ENCODE measurements at places on chromosomes 3 and 15.

- peaks cover 29% of the 10 kb centered on the region for H3K27me3 ChIP-seq
- H3K4me3 ChIP-seq, result no peak overlapping the region
- H3K36me3 ChIP-seq, result no peaks in the 10 kb centered on the region
- peaks cover 17% of the 10 kb centered on the region for H3K4me1 ChIP-seq
- H3K27ac ChIP-seq, result no peak overlapping the region
Observed at GRCh38 chr3:188899881-188900280, 271.9 kb upstream of the TPRG1 start.

DNA sequence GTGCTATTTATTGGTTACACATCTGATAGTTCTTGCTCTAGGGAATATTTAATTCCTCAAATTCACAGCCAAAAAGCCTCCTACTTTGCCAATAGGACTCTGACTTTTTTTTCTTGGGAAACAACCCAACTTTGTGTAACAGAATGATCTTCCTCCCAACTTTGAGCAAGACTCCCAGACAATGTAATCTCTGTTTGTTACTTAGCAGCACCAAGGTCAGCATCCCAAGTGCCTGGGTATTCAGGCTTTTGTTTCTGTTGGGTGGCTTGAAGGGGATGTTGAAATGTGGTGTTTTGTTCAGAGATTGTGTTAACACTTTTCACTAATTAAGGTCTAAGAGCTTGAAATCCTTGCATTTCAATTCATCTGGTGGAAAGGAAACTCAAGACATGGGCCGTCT lies 115.8 kb downstream of the ADAMTS9 start:
- no peak overlapping the region for H3K4me3 ChIP-seq
- H3K36me3 ChIP-seq, result no peaks in the 10 kb centered on the region
- no peak for DNase-seq
- no peaks in the 10 kb centered on the region for H3K4me1 ChIP-seq
- H3K27me3 ChIP-seq, result no peaks in the 10 kb centered on the region
- H3K27ac ChIP-seq, result no peak overlapping the region

- peaks cover 24% of the 10 kb centered on the region for H3K4me1 ChIP-seq
- no peak for DNase-seq
- no peak overlapping the region for H3K27ac ChIP-seq
- peak overlapping the region; percentile 20 for H3K4me3 ChIP-seq
- peaks cover 62% of the 10 kb centered on the region for H3K27me3 ChIP-seq
- no peaks in the 10 kb centered on the region for H3K36me3 ChIP-seq
Observed at GRCh38 chr15:76057332-76058000, 2.3 kb upstream of the TMEM266 start.

GRCh38 chr3:1183320-1184048 lies 90.7 kb downstream of the CNTN6 start:
- DNase-seq, result no peak
- H3K27ac ChIP-seq, result no peak overlapping the region
- H3K4me3 ChIP-seq, result no peak overlapping the region

DNA sequence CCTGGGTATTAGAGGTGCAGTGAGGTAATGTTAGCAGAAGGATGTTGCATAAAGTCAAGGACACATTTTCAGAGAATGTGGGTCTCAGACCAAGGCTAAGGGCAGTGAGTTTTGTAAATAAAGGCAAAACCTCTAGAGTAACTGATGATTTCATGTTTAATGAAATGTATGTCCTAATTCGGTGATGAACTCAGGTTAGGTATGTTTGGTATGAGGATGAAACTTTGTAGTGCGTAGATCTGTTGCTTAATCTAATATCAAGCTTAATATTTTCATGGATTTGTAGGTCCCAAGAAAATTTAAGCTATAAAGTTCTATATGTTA lies 3.6 kb downstream of the USP50 start:
- no peaks in the 10 kb centered on the region for H3K36me3 ChIP-seq
- no peaks in the 10 kb centered on the region for H3K27me3 ChIP-seq
- no peaks in the 10 kb centered on the region for H3K4me1 ChIP-seq
- no peak overlapping the region for H3K27ac ChIP-seq
- DNase-seq, result no peak
- no peak overlapping the region for H3K4me3 ChIP-seq

- H3K27ac ChIP-seq, result peak overlapping the region; percentile 75
- no peak for DNase-seq
- no peaks in the 10 kb centered on the region for H3K27me3 ChIP-seq
Observed at GRCh38 chr3:171804618-171805389, 5.5 kb downstream of the PLD1 start.

DNA sequence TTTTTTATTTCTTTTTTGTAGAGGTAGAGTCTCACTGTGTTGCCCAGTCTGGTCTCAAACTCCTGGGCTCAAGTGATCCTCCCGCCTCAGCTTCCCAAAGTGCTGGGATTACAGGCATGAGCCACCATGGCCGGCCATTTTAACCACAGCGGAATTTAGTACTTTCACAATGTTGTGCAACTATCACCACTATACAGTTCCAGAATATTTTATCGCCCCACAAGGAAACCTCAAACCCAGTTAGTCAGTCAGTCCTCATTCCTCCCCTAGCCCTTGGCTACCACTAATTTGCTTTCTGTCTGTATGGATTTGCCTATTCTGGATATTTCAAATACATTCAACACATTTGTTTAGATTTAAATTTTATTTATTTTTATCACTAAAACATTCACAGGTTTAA lies 15.5 kb upstream of the HOMER2 start:
- H3K27me3 ChIP-seq, result no peaks in the 10 kb centered on the region
- no peaks in the 10 kb centered on the region for H3K4me1 ChIP-seq
- no peak overlapping the region for H3K4me3 ChIP-seq
- no peak overlapping the region for H3K27ac ChIP-seq

DNA sequence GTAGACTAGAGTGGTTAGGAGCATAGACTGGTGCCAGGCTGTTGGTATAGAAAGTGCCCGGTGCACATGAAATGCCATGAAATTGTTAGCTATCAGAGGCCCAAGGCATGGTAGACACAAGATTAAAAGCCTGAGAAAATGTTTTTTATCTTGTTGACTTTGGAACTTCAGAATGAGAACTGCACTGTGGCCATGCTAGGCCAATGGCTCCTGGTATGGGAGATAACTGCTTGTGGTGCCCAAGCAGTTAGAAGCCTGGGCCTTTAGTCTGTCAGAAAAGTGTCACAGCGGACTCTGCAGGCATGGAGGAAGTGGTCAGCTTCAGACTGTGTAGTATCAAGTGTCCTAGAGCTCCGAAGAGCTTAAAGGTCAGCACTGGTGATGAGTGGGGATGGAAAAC lies 11.9 kb downstream of the FYCO1 start:
- H3K27ac ChIP-seq, result peak overlapping the region; percentile 99
- no peak for DNase-seq
- H3K27me3 ChIP-seq, result no peaks in the 10 kb centered on the region
- H3K4me1 ChIP-seq, result peaks cover 35% of the 10 kb centered on the region
- no peak overlapping the region for H3K4me3 ChIP-seq
- H3K36me3 ChIP-seq, result peaks cover 4% of the 10 kb centered on the region

GRCh38 chr15:100107606-100108225 lies 234.1 kb downstream of the ADAMTS17 start:
- no peak overlapping the region for H3K27ac ChIP-seq
- no peak for DNase-seq
- H3K36me3 ChIP-seq, result no peaks in the 10 kb centered on the region
- H3K4me1 ChIP-seq, result peaks cover 29% of the 10 kb centered on the region
- H3K27me3 ChIP-seq, result no peaks in the 10 kb centered on the region

DNA sequence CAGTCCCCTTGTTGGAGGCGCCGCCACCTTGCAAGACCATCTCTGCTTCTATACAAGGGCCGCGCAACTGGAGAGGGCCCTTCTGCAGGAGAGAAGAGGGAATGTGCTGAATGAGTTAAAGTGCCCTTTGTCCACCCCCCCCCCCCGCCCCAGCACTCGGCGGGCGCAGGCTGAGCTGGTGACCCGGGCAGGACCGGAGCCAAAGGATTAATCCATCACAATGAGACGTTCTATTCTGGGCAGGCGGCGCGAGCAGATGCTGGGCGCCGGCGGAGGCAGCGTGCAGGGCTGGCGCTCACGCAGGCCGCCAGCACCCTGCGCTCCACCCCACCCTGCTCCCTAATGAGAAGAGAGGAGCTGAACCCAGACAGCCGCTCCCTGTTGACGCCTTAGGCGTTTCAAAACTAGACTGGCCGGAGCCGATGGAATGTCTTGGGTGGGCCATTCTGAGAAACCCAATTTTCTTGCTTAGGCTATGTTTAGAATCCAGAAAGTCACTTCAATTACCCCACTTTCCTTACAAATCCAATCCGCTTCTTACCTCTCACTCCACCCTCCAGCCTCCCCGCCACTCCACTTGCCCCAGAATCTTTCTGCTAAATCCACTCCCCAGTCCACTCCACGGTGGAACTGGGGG lies 32.9 kb downstream of the GJD2 start:
- H3K27me3 ChIP-seq, result no peaks in the 10 kb centered on the region
- peak overlapping the region; percentile 85 for H3K27ac ChIP-seq
- H3K4me1 ChIP-seq, result peaks cover 37% of the 10 kb centered on the region
- peak; percentile 68 for DNase-seq

- no peaks in the 10 kb centered on the region for H3K27me3 ChIP-seq
- DNase-seq, result no peak
- H3K27ac ChIP-seq, result no peak overlapping the region
- no peak overlapping the region for H3K4me3 ChIP-seq
Observed at GRCh38 chr15:77624868-77625267, 7.8 kb downstream of the LINGO1 start.

DNA sequence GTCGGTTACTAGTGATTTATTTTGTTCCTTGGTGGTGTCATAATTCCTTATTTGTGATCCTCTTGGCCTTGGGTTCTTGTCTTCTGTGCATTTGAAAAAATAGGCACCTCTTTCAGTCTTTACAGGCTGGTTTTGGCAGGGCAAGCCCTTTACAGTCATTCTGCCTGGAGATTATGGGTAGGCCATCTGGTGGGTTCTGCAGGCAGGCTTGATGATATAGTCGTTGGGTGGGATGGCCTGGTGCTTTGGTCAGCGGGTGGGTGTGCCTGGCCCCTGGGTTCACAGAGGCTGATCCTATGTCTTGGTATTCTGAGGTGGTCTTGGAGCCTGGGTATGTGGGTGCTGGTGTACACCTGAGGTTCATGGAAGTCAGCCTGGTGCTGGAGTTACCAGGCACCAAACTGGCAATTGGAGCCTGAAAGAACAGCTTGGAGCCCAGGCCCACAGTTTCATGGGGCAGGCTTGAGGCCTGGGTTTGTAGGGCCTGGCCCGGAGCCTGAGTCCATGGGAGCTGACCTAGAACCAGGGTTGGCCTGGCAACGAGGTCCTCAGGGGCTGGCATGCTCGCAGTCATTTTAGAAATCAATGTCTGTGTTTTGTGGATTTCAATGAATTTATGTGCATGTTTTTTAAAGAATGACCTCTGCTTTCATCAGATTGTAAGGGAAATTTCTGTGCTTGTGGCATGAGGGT lies 63.3 kb downstream of the DOCK3 start:
- H3K36me3 ChIP-seq, result no peaks in the 10 kb centered on the region
- H3K27me3 ChIP-seq, result no peaks in the 10 kb centered on the region
- H3K4me3 ChIP-seq, result no peak overlapping the region
- DNase-seq, result no peak
- no peak overlapping the region for H3K27ac ChIP-seq
- H3K4me1 ChIP-seq, result no peaks in the 10 kb centered on the region

GRCh38 chr15:57609805-57610529 lies 18.3 kb downstream of the MYZAP start:
- H3K36me3 ChIP-seq, result peaks cover 16% of the 10 kb centered on the region
- H3K27me3 ChIP-seq, result no peaks in the 10 kb centered on the region
- H3K4me3 ChIP-seq, result no peak overlapping the region
- peak overlapping the region; percentile 91 for H3K27ac ChIP-seq

- H3K36me3 ChIP-seq, result no peaks in the 10 kb centered on the region
- H3K4me1 ChIP-seq, result no peaks in the 10 kb centered on the region
- peak; percentile 62 for DNase-seq
- H3K27ac ChIP-seq, result no peak overlapping the region
- H3K27me3 ChIP-seq, result no peaks in the 10 kb centered on the region
- H3K4me3 ChIP-seq, result no peak overlapping the region
Observed at GRCh38 chr3:141000027-141000663, 51.0 kb upstream of the SPSB4 start.

GRCh38 chr3:165669504-165669903 lies 167.7 kb downstream of the BCHE start:
- H3K4me3 ChIP-seq, result no peak overlapping the region
- no peak for DNase-seq
- no peaks in the 10 kb centered on the region for H3K36me3 ChIP-seq
- H3K27ac ChIP-seq, result no peak overlapping the region
- H3K27me3 ChIP-seq, result no peaks in the 10 kb centered on the region
- no peaks in the 10 kb centered on the region for H3K4me1 ChIP-seq

GRCh38 chr3:133521946-133522345 lies 51.5 kb upstream of the CDV3 start:
- no peaks in the 10 kb centered on the region for H3K4me1 ChIP-seq
- no peak for DNase-seq
- no peak overlapping the region for H3K27ac ChIP-seq
- H3K4me3 ChIP-seq, result no peak overlapping the region
- H3K27me3 ChIP-seq, result no peaks in the 10 kb centered on the region
